Stimulated activated CD4-positive, alpha-beta T cell treated with anti-CD3 and anti-CD28 coated beads, Interleukin-1b, Interleukin-23, amount 100 ng/mL, for 4 hours (primary cell): ENCODE measurements at places on chromosomes 13 and 19.

DNA sequence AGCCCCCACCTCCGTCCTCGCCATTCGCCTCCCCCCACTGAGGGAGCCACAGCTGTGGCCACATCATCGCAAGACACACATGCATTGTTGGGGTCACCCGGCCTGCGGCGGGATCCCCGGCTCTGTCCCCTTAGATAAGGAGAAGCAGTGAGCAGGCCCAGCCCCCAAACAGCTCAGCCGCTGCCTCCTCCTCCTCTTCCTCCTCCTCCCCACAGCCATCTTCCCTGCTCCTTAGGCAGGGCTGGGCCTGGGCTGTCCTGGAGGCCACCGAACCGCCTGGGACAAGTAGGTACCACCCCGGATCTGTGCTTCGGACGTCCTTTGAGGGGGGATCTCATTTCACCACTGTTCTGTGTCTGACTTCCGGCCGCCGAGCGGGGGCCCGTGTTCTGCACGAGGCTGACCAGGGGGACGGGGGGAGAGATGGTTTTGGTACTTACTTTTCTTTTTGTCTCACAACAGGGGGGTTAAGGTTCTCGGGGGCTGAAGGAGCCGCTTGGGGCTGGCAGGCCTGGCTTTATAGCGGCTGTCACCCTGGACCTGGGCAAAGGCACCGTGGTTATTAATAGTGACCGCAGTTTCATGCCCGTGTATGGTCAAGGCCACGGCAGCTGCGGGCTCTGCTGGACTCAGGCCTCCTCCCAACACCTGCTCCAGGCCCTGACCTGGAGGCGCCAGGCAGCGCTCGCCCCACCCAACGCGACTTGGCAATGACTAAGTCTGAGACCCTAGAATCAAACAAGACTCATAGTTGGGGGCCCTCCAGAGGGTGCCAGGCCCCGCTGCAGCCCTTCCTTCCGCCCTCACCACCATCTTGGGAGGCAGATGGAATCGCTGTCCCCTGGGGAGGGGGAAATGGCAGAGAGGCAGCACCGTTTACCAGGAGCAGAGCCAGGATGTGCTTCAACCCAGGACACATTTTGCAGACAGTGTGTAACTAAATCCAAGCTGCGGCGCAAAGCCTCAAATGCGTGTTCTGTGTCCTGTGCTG lies 18.3 kb downstream of the NMRK2 start:
- no peak for DNase-seq

GRCh38 chr13:35990196-35990595 lies 141.0 kb downstream of the DCLK1 start:
- DNase-seq: no peak

DNA sequence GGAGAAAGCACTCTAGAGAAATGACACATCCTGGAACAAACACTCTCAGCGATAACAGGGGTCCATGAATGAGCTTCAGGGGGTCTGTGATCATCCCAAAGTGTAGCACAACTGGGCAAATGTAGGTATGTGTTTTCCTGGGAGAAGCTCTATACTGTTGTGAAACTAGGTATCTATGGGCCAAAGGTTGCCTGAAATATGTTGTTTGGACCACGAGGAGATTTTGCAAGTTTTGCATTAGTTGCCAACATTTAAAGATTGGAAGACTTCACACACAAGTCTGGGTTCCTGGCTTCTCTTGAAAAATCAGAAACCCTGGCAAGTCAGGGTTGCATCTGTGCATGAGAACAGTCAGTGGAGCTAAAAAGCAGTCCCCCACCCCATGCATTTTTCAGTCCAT lies 26.7 kb upstream of the POU2F2 start:
- DNase-seq: no peak

DNA sequence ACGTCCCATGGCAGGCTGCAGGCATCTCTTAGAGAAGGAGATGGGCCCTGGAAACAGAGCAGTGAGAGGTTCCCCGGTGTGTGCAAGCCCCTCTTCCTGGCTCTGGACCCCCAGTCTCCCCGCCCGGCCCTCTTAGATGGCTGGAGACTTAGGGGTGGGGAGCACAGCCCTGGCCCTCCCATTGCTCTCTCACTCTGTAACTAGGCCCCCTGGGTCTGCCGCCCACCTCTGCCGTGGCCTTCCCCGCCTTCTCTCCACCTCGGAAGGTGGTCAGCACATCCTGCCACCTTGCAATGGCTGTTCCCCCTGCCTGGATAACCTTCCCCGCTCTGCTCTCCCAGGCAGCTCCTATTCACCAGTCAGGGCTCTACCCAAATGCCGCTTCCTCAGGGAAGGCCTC lies 21.8 kb upstream of the C2CD4C start:
- DNase-seq: no peak

GRCh38 chr19:46824890-46825730 lies 25.5 kb downstream of the AP2S1 start:
- DNase-seq: no peak

DNA sequence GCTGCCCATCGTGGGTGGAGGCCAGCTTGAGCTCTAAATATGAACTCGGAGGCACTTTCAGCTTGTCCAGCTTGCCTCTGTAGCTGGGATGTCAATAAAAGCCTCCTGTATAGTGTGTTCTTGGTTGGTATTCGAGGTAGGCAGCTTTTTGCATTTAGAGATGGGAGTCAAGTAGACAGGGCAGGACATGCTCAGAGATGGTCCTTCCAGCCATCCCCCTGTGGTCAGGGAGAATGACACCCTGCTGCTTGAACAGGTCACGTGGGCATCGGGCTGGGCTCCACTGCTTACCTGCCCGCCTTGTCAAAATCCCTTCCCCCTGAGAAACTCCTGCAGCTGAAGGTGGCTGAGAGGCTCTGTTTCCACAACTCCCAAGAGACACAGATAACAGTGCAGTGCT lies 302.5 kb downstream of the ZNF536 start:
- DNase-seq: no peak

DNA sequence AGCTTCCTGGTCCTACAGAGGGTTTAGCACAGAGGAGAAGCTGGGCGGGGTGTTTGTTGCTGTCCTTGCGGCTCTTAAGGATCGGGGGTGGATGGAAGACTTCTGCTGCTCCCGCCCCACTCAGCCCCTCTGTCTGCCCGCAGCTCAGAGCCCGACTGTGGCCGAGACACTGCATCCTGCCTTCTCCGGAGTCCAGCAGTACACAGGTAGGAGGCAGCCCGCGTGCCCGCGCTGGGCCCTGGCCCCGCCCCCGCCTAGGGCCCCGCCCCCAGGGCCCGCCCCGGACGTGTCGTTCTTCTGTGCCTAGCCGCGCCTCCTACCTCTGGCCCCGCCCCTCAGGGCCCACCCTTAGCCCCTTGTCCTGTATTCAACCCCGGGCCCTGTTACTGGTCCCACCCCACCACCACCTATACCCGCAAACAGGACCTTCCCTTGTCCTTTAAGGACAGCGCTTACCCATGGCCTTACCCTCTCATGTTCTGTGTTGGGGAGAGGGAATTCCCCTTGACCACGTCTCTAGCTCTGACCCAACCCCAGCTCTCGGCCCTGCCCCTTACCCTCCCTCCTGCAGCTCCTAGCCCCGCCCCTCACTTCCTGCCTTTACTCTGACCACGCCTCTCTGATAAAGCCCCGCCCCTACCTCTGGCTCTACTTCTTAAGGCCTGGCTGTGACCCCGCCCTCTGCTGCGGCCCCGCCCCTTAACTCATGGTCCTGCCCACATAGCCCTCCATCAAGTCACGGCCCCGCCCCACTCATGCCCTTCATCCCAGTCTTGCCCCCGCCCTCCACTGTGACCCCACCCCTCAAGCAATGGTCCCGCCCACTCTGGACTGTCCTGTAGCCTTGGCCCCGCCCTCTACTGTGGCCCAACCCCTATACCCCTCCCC lies 60.5 kb downstream of the CELF5 start:
- DNase-seq: peak; percentile 27

GRCh38 chr13:39451301-39451700 lies 151.7 kb downstream of the LHFPL6 start:
- DNase-seq: no peak

DNA sequence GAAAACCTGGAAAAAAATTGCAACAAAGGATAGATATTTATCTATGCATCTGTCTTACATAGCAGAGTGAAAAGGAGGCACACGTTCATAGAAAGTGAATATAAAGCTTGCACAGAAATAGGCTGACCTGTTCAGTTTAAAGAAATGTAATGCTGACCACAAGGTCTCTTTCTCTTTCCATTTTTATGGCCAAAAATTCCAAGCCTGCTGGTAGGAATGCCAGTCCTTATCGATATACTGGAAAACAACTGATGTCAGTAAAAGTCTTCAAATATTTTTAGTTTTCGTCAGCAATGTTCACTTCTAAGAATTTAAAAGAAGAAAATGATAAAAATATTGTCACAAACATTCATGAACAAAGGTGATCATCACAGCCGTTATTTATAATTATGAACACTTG lies 59.0 kb upstream of the MCF2L start:
- no peak for DNase-seq

DNA sequence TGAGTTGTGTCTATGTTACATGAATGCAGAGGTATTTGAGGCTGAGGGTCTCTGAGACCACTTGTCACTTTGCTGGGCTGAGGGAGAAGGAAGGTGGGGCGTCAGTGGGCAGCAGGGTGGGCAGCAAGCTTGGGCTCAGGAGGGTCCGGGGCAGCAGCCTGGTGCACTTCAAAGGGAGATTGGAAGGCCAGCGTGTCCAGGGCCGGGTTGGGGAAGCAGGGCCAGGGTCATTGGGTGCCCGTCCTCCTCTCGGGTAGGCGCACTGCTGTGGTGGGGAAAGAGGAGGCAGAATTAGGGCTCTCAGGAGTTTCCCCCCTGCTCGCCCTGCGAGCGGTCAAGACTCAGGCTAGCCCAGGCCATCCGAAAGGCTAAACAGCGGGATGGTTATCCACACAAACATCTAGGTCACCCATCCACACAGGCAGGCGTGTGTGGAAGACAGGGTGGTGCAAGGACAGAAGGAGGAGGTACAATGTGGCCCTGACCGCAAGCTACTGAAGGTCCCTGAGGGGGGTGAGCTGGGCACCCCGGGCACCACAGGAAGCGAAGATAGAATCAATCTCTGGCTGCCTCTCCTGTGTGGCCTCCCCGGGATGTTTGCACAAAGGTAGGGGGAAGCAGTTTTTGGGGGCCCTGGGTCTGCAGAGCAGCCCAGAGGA lies 37.7 kb downstream of the MYO9B start:
- DNase-seq: no peak

DNA sequence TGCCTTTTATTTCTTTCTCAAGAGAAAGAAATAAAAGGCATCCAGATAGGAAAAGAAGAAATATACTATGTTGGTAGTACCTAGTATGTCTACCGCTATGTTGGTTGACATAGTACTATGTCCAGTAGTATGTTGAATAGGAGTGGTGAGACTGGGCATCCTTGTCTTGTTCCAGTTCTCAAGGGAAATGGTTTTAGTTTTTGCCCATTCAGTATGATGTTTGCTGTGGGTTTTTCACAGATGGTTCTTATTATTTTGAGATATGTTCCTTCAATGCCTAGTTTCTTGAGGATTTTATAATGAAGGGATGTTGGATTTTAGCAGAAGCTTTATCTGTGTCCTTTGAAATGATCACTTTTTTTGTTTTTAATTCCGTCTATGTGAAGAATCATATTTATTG lies 53.0 kb upstream of the CSNK1A1L start:
- no peak for DNase-seq

DNA sequence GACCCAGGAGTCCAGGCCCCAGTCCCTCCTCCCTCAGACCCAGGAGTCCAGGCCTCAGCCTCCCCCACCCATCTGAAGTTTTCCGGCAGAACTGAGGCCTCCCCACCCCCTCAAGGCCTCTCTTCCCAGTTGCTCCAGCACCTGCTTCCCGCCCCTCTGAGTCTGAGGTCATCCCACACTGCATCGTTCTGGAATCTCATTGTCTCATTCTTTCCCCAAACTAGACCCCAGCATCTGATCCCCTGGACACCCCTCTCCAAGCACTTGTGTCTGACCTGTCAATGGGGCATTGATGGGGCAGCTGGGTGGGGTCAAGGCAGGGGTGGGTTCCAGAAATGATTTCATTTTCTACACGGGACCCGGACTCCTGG lies 793 bp upstream of the SBK2 start:
- DNase-seq: no peak

- DNase-seq: no peak
These were observed 13.5 kb upstream of the SPATA13 start for GRCh38 chr13:24146961-24147569.

DNA sequence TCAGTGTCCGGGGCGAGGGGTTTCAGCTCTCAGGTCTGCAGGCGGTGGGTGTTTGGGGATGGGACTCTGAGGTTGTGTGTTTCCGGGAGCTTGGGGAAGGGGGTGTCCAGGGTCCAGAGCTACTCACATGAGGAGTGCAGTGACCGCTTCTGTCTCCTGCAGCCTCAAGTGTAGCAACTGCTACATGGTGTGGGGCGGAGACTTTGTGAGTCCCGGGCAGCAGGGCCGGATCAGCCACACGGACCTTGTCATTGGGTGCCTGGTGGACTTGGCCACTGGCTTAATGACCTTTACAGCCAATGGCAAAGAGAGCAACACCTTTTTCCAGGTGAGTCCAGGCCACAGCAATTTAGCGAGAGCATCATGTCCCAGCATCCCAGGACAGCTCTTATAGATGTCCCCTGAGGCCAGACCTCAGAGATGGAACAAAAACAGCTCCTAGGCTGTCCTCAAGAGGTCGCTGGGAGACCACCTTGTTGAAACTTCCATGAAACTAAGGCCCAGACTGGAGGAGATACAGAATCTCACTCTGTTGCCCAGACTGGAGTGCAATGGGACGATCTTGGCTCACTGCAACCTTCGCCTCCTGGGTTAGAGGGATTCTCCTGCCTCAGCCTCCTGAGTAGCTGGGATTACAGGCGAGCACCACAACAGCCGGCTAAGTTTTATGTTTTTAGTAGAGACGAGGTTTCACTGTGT lies 44.9 kb downstream of the RYR1 start:
- no peak for DNase-seq

DNA sequence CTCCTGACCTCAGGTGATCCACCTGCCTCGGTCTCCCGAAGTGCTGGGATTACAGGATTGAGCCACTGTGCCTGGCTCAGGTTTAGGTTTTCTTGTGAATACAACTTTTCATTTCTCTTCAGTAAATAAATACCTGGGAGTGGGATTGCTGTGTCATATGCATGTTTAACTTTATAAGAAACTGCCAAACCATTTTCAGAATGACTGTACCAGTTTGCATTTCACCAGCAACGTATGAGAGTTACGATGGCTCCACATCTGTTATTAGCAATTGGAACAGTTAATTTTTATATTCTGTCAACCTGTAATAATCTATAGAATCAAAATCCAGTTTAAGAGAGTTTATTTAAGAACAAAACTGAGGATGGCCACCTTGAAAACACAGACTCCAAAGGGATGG lies 52.2 kb downstream of the TEX26 start:
- no peak for DNase-seq

- no peak for DNase-seq
These were observed 207.9 kb upstream of the UFM1 start for GRCh38 chr13:38141792-38142191.

DNA sequence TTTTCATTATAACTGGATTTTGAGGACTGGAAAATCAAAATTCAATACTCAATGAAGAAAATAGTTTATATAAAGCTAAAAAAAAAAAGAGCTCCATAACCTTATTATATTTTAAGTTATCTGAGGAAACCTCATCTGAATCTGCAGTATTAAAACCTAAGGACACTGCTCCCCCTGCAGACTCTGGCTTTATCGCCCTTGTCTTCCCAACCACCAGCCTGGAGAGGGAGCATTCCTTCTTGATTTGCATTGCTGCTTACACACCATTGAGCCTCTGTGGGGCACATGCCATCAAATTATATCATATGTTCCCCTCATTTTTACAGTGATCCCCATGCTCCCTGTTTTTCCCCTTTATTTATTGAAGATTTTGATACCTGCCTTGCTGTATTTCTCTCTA lies 871.4 kb upstream of the GPC6 start:
- DNase-seq: no peak

GRCh38 chr19:30785458-30786137 lies 413.4 kb downstream of the ZNF536 start:
- no peak for DNase-seq
